ENCODE measurements at places on chromosomes 4 and X.

GRCh38 chr4:78517050-78517652, 34.4 kb upstream of the ANXA3 start:
- H3K27ac ChIP-seq = no peak overlapping the region
- H3K36me3 ChIP-seq = peaks cover 9% of the 10 kb centered on the region
- no peaks in the 10 kb centered on the region for H3K4me1 ChIP-seq
- H3K27me3 ChIP-seq = no peaks in the 10 kb centered on the region

- no peak for DNase-seq
- peaks cover 94% of the 10 kb centered on the region for H3K36me3 ChIP-seq
- H3K27ac ChIP-seq = no peak overlapping the region
- H3K4me1 ChIP-seq = peaks cover 6% of the 10 kb centered on the region
Measured at GRCh38 chrX:9701790-9702189, 63.9 kb downstream of the GPR143 start.

GRCh38 chrX:153828308-153828707, 2.0 kb downstream of the PDZD4 start:
- H3K27me3 ChIP-seq = peaks cover 66% of the 10 kb centered on the region
- H3K27ac ChIP-seq = no peak overlapping the region
- H3K36me3 ChIP-seq = no peaks in the 10 kb centered on the region
- peak overlapping the region; percentile 77 for H3K4me3 ChIP-seq
- no peak for DNase-seq

DNA sequence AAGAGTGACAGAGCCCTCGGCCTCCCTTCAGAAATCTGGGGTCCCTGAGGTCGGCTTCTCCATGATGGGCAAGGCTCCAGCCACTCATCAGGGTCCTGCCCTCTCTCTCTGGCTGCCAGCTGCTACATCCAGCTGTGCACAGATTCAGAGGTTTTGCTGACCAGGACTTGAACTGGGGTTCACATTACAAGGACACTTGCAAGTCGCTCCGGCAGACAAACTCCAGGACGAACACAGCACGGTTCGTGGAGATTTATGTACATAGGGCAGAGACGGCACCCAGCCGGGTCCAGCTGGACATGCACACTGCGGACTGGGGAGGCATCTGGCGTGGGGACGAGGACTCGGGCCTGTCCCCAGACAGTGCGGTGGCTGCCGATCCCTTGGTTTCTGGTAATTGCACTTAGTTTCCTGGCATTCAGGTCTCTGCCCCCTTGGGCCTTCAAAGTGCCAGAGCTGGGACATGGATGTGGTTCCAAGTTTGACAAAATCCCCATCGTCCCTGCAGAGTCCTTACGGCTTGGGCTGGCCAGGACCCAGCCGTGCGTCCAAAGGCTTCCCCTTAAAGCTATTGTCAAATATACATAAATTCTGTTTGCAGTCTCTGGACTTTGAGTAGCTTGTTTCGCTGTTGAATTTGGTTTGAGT, 6.2 kb upstream of the C4orf50 start:
- no peak overlapping the region for H3K4me3 ChIP-seq
- no peak overlapping the region for H3K27ac ChIP-seq
- H3K4me1 ChIP-seq = peaks cover 11% of the 10 kb centered on the region
- H3K36me3 ChIP-seq = no peaks in the 10 kb centered on the region
- no peak for DNase-seq

Data from nephron progenitor cell (in vitro differentiated cells).